ENCODE measurements at places on chromosomes 4 and X.

DNA sequence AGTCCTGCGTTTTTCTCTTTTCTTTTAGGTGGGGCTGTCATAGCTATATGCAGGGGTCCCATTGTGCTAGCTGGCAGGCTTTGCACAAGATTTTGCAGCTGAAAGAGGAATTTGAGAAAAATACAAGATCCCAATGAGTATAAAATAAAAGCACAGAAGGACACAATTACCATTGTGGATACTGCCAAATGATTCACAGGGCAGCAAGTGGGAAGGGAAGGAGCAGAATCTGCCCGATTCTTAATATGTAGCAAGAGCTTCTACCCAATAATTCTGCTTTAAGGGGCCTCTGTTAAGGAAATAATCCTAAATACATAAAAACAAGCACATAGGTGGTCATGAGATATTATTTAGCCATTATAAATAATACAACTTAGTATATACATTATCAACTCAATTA lies 25.9 kb upstream of the ING2 start:
- no peak for DNase-seq

- no peak for DNase-seq
These were observed 2.2 kb downstream of the SLIT2 start for GRCh38 chr4:20253735-20254409.

- DNase-seq, result no peak
These were observed 29.0 kb downstream of the RNF4 start for GRCh38 chr4:2497931-2498330.

DNA sequence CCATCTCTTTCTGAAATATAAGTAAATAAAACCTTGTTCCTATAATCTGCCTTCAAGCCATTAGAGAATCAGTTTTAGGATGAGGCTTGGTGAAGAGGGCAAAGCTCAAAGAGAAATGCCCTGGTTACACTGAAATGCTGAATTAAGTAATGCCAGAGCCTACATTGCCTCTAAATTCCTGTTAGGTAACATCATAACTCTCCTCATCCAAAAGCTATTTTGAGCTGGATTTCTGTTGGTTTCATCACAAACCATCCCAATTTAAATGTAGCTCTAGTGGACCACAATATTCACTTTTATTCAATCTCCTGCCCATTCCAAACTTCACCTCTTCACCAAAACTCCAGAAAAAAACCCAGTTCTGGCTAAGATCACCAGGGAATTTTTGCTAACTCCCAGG lies 1319.7 kb upstream of the TENM3 start:
- DNase-seq, result no peak

- DNase-seq, result no peak
These were observed 4.4 kb downstream of the ETNPPL start for GRCh38 chr4:108758498-108758897.

- no peak for DNase-seq
These were observed 93.3 kb downstream of the PHOX2B start for GRCh38 chr4:41655177-41655576.

GRCh38 chr4:42478509-42478908 lies 81.2 kb downstream of the SHISA3 start:
- DNase-seq, result no peak

- no peak for DNase-seq
These were observed 308.4 kb upstream of the DIAPH2 start for GRCh38 chrX:96376266-96376665.

DNA sequence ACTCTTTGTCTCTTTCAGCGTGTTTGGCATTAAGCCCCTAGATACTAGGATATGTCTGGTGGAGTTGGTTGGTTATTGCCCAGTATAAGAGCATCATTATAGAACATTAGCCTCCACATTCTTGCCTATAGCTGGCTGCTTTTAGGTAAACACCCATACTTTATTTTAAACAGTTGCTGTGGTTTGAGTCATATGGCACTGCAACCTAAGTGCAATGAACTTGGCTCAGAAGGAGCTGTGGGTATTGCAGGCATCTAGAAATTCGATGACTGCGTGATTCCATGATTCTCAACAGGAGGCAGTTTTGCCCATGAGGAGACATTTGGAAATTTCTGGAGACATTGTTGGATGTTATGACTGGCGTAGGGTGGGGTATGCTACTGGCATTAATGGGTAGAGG lies 49.5 kb downstream of the DCLK2 start:
- no peak for DNase-seq

DNA sequence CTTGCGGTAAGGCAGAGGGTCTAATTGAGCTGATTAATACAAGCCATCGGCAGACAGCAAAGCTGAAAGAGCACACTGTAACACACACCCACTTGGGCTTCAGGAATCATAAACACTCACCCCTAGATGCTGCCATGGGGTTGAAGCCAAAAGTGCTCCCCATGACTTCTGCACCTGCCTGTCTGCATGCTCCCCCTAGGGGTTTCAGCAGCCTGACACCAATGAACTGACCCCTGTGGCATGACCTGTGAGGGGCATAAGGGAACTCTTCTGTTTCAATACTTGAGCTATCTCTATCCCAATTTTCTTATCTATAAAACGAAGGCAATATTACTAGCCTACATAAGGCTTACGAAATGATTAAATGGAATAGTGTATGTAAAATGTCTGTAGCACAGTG lies 23.0 kb upstream of the IL13RA2 start:
- DNase-seq, result no peak

- DNase-seq, result no peak
These were observed 1025.5 kb downstream of the RAB28 start for GRCh38 chr4:12458621-12459020.

- DNase-seq, result no peak
These were observed 121.9 kb downstream of the KCTD8 start for GRCh38 chr4:44326741-44327140.

DNA sequence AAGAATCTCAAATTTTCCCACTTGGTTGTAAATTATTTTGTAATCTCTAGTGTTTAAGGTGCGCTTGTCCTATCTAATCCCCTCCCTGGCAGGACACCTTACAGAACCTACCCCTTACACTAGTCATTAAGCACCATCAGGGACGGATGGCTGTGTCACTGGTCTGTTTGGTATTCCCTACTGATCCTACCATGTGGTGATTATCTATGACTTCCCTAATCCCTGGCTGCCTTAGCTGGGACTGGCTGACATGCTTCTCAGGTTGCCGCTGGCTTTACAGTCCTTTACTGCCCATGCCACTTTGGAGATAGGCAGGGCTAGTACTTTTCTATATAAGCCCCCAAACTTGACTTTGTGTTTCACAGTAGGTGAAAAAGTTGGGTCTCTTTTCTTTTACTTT lies 58.6 kb downstream of the ELOVL6 start:
- no peak for DNase-seq

GRCh38 chr4:86946868-86947500 lies 12.2 kb downstream of the AFF1 start:
- no peak for DNase-seq

DNA sequence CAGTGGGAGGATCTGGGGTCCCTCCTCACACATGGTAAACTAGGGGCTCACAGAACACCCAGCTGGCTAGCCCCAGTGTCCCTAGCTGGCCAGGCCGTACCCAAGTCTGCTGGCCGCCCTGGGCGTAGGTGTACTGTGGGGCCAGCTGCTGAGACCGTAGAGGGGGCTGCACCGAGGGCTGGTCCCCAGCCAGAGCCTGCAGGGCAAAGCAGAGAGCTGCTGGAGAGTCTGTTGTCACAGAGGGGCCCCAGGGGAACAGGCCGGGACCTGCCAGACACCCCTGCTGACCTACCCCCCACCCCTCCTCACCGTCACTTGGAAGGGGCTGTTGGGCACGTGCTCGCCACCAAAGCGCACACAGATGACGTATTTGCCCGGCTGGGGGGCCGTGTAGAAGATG lies 19.9 kb downstream of the FLNA start:
- DNase-seq, result no peak

- peak; percentile 25 for DNase-seq
These were observed 1.5 kb downstream of the ELF4 start for GRCh38 chrX:130108647-130109428.

GRCh38 chr4:178275671-178276360 lies 833.6 kb upstream of the AGA start:
- DNase-seq, result no peak

DNA sequence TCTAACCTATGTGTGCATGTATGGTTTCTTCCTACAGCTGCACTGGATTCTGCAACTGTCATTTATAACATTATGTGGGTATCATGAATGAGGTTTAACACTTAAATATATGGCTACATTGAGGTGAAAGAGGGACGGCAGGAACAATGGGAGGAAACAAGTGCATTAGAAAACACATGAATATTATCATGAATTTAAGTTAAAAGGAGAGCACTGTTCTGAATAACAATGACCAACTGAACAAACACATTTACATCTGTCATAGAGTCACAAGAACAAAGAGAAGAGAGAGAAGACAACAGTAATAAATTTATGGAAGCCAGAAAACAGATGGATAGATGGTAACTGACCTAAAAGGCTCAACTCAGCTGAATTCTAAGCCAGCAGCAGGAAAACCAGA lies 527.1 kb upstream of the DIPK2B start:
- DNase-seq, result no peak

- DNase-seq, result no peak
These were observed 3.8 kb downstream of the NKX6-1 start for GRCh38 chr4:84495118-84495793.

DNA sequence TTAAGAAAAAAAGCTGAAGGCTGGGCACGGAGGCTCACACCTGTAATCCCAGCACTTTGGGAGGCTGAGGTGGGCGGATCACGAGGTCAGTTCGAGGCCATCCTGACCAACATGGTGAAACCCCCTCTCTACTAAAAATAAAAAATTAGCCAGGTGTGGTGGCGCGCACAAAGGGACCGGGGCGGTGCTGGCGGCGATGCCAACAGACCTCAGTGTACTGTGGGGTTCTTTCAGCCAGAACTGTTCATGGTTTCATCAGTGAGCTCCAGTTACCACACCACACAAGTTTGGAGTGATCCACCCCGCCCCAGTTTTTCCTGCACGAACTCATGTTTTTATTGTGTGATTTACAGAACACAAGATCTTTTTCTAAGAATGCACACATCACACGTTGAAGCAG lies 21.2 kb upstream of the IRAK1 start:
- DNase-seq, result no peak

DNA sequence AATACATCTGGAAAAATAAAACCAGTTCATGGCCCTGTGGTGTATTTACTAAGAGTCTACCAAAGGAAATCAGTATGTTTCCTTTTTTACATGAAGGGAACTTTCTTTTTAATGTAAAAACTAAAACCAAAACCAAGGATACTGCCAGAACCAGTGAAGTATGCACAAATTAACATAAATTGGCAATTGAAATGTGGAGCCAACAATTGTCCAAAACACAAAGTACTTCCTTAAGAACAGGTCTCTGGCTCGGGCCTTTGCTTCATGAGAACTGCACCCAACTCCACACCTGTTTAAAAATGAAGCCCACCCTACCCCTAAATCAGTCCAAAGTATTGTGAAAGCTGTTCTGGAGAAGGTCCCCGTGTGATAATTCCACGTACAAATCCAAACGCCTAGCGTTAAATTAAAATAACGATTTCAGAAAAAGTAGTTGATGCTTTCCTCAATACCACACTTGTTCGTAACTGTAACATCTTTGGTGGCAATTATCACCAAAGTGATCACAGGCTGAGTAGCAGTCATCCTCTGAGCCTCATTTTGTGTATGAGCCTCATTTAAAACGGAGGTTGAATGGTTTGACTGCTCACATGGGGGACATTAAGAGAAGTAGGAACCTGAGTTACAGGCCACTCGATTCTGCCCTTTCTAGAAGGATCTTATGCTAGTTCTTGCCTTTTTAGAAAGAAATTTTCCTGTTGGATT lies 93.0 kb downstream of the GEMIN8 start:
- DNase-seq, result no peak

- no peak for DNase-seq
These were observed 415 bp downstream of the SHISA3 start for GRCh38 chr4:42397635-42398170.

DNA sequence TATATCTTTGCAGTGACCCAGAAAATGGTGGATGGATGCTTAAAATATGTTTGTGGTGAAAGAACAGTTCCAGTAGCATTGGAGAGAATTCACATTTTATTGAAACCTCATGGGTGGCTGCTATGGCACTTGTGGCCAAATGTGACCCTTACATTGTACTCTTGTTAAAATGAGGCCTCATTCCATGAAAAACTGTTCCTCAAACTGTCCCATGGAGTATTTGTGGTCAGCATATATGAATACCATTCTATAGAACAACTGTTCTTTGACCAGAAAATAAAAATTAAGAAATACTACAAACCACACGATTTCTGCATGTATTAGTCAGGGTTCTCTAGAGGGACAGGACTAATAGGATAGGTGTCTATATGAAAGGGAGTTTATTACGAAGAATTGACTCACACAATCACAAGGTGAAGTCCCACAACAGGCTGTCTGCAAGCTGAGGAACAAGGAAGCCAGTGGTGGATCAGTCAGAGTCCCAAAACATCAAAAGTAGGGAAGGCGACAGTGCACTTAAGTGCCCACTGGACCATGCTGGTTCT lies 35.1 kb downstream of the GEMIN8 start:
- no peak for DNase-seq

- DNase-seq, result no peak
These were observed 56.2 kb downstream of the CD99L2 start for GRCh38 chrX:150842198-150842685.

DNA sequence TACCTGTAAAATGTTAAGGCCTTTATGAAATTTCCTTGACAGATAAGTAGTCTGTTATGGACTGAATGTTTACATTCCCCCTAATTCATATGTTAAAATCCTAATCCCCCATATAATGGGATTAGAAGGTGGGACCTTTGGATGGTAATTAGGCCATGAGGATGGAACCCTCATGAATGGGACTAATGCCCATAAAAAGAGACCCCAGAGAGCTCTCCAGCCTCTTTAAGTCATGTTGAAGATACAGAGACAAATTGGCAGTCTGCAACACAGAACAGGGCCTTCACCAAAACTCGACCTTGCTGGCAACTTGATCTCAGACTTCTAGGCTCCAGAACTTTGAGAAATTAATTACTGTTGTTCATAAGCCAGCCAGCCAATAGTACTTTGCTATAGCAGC lies 1344.5 kb upstream of the PCDH7 start:
- no peak for DNase-seq

- no peak for DNase-seq
These were observed 384.2 kb downstream of the SH3BGRL start for GRCh38 chrX:81586096-81586495.

DNA sequence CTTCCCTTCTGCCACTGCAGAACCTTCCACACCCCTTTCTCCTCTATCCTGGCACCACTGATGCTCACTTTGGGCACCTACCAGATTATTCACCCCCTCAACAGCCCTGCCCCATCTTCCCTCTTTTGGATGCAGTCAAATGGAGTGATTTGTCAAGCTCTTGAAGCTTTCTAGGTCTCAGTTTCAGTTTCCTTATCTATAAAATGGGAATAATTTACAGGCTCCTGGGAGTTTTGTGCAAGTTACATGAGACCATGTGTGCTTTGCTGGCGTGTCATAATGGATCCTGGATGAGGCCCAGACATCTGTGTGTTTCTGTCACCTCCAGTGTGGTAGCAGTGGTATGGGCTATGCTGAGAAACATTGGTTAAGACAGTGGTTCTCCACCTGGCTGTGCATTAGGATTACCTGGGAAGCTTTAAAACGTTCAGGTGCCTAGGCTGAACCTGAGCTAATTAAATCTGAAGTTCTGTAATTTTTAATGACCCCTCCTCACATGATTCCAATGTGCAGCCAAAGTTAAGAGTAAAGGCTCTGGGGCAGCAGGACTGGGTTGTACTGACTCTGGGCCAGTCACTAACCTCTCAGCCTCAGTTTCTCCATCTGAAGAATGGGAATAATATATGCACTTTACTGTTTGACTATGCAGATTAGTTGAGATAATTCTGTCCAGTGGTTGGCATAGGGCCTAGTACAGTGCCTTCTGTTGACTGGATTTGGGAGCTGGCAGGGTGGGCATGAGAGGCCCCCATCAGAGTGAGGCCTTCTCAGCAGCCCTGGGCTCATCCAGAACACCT lies 6.8 kb upstream of the MGST2 start:
- no peak for DNase-seq

Measured in activated CD4-positive, alpha-beta T cell treated with anti-CD3 and anti-CD28 coated beads for 4 hours (primary cell).